ENCODE measurements at places on chromosomes 5 and 9.

- no peak for DNase-seq
These were observed 1.4 kb downstream of the KIF20A start for GRCh38 chr5:138180183-138180782.

- DNase-seq: no peak
These were observed 1027.7 kb downstream of the NR2F1-AS1 start for GRCh38 chr5:92553326-92553725.

- no peak for DNase-seq
These were observed 205.0 kb downstream of the CRB2 start for GRCh38 chr9:123561046-123561445.

GRCh38 chr5:175443514-175444059 lies 395 bp downstream of the DRD1 start:
- no peak for DNase-seq

Data from activated T-cell treated with anti-CD3 and anti-CD28 coated beads for 4 hours (primary cell).